ENCODE measurements at places on chromosomes 2 and 18.

DNA sequence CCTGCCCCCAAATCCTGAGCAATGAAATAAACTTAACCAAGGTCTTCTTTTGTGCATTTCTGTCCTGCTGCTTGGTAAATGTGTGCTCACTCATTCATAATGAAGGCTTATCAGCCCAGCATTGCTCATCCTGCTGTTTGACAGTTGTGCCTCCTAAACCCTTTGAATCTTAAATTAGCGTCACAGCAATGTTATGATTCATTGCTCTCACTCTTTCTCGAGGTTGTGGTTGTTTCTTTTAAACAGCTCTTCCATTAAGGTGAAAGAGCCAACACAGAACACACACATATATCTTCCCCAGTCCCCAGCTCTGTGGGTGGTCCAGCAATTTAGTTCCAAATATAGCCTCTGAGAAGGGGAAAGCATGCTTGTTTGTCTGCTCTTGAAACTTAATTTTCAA lies 84.0 kb downstream of the EVA1A start:
- DNase-seq, result no peak

DNA sequence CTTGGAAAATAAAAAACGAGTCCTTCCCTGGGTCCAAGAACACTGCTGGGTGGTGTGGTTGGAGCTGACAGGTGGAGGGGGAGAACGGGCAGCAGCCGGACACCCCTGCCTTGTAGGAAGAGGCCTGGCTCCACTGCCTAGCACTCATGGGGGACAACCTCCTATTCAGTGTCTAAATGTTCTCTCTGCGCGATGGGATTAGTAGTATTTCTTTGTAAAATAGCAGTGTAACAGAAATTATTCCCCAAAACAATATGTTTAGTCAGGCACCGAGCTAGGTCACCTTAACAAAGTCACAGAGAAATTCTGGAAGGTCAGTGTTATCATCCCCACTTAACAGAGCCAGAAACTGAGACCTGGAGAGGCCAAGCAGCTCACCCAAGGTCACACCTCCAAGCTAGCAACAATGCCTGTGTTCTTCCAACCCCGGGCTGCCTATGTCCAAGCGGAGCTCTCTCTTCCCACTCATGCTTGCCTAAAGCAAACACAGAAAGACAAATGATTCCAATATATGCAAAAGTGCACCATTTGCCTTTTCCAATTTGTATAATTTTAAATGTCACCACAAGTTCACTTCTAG lies 68.0 kb downstream of the STEAP3 start:
- DNase-seq, result no peak

- DNase-seq, result no peak
Measured at GRCh38 chr2:32940316-32940997, 6.3 kb upstream of the LTBP1 start.

DNA sequence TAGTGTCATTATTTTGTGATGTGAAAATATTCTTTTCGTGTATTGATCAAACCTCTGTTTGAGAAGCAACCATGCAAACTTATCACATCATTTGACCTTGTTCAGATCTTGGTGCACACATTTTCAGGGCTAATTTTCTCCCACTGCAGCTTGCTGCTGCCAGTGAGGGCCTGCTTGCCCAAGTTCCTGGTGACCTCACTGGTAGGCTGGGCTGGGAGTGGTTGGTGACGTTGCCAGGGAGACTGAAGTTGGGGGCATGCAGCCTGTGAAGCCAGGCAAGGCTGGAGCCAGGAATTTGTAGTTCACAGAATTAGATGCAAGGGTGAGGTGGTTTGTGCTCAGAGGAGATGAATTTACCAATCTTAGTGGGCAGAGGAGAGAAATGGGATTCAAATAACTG lies 38.5 kb downstream of the PARD3B start:
- no peak for DNase-seq

- no peak for DNase-seq
Measured at GRCh38 chr2:30470426-30470825, 23.4 kb downstream of the LCLAT1 start.

GRCh38 chr2:127185093-127185492 lies 35.0 kb downstream of the CYP27C1 start:
- DNase-seq, result no peak

Measured in stimulated activated CD4-positive, alpha-beta T cell treated with anti-CD3 and anti-CD28 coated beads, Interleukin-4, amount 100 ng/mL, for 1 hour (primary cell).